COR-L47 (cell line): ENCODE measurements at places on chromosomes 13 and 19.
A peak's percentile ranks its signal among the peaks of the same experiment; 100 is the strongest.

GRCh38 chr19:33394006-33394722 lies 20.7 kb downstream of the CEBPG start:
- no peak for DNase-seq

DNA sequence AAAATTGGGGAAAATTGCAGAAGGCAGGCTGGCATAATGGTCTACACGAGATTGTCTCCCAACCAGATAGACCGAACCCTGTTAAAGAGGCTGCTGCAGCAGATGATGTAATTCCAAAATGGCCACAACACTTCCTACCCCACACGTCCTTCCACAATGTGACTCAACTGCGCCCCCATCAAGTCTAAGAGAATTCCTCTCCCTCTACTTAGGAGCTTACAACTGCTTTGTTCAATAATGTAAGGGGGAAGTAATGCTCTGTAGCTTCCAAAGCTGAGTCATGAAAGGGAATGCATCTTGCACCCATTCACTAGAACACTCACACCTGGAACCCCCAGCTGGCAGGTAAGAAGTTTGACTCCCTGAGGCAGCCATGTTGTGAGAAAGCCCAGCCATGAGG lies 117.8 kb upstream of the IRS2 start:
- no peak for DNase-seq

DNA sequence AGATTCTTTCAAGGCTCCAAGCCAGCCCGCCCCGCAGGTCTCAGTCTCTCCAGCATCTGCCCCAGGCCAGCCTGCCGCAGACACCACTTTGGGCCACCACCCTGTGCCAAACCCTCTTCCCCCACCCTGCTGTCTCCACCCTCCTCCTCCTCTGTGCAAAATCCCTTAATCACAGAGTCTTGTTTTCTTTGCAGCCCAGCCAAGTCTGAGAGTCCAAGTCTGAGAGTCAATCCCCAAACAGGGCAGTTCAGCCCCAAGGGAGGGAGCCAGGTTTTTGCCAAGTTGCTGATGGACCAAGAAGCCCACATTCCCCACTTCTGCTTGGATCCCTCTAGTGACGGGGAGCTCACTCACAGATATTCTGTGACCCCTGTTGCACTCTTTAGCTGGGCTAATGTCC lies 3.1 kb downstream of the ADAMTS10 start:
- no peak for DNase-seq

DNA sequence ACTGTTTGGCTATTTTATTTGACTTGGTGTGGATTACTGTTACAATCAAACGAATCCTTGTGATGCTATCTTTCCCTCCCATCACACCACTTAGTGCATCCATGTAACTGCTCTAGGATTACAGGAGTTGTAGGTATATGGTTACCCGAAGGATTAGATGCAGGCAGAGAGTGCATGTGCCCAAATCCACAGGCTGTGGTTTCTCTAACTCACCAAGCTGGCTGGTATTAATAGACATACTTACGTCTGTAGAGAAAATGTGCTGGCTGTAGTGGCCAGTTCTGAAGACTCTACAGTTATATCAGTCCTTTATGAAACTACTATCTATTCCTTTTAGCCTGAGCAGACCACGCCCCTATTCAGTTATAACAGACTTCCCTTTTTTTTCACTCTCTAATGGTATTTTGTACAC lies 1.1 kb upstream of the HMGB1 start:
- DNase-seq: peak; percentile 7

GRCh38 chr19:3852614-3853254 lies 16.1 kb downstream of the ZFR2 start:
- DNase-seq: no peak

- no peak for DNase-seq
Measured at GRCh38 chr13:99976575-99976974, 5.0 kb upstream of the ZIC5 start.

- DNase-seq: peak; percentile 50
Measured at GRCh38 chr19:2270423-2271233, 11.3 kb downstream of the PEAK3 start.

DNA sequence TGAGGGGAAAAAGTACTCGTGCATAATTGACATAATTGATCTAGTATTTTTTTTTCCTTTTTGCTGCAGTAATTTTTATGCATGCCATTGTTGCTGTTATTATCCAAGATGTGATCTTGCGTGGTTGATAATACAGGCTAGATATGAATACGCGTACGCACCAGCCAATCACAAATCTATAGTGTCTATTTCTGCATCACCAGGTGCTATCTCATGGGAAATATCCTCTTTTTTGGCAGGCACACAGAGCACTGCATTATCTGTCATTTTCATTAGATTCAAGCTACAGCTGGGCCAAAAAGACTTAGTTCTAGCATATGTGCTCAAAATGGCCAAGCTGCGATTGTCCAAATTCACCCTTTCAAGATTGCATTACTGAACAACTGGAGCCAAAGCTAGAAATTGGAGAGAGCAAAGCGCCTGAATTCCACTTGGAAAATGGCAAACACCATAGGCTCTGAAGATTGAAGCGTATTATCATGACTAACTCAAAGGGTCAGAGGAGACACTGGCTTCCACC lies 181.1 kb downstream of the TSHZ3 start:
- no peak for DNase-seq

DNA sequence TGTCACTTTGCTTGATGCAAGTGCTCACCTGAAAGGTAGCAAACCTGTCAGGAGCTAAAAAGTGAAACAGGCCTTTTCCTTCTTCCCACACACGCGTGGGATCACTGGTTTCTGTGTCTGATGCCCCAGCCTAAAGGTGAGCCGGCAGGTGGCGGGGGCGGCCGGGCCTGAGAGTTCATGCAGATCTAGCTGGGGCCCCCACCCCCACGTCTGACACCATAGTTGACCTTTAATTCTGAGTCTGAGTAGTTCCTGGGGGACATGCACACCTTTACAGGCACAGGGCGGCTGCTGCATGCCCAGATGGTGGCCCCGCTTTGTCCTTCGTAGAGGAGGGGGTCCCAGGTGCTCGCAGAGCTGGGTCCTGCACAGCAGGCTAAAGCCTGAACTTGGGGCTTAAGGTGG lies 345.3 kb downstream of the TEX29 start:
- DNase-seq: no peak

GRCh38 chr13:37416291-37417059 lies 182.1 kb downstream of the POSTN start:
- no peak for DNase-seq

DNA sequence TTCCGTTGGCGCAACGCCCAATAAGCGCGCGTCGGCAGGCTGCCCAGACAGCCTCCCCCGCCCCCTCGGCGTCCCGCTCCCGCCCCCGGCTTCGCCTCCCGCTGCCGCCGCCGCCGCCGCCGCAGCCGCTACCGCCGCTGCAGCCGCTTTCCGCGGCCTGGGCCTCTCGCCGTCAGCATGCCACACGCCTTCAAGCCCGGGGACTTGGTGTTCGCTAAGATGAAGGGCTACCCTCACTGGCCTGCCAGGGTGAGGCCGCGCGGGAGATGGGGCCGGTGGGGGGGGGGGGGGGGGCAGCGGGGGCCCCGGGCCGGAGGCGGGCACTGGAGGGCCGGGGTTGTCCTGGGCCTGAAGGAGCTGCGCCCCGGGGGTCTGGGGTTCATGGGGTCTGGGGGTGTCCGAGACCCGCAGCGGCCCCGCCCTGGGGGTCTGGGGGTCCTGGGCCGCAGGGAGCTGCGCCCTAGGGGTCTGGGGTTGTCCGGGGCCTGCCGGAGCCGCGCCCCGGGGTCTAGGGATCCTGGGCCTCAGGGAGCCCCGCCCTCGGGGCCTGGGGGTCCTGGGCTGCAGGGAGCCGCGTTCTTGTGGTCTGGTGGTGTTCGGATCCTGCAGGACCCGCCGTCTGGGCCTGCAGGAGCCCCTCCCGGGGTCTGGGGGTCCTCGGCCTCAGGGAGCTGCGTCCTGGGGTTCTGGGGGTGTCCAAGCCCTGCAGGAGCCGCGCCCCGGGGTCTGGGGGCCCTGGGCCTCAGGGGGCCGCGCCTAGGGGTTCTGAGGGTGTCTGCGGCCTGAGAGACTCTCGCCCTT lies at the start of gene HDGFL2:
TSS of gene HDGFL2 (plus strand) at position 124 of the 801 bp plus-strand sequence. CDS start at position 178, 54 bp downstream.
- no peak for DNase-seq

DNA sequence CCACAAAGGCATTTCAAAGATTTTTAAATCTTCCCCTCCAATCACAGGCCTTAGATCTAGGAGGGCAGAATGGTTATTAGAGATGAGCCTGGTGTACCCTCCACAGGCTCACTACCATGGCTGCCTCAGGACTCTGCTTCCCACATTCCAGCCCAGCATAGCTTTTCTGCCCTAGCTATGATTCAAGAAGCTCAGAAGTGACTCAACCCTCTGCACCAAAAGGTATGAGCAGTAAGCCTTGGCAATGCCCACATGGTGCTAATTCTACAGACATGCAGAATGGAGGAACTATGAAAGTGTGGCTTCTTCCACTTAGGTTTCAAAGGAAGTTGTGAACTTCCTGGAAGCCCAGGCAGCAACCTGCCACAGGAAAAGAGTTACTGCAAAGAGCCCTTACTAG lies 786.2 kb downstream of the SLITRK6 start:
- no peak for DNase-seq

DNA sequence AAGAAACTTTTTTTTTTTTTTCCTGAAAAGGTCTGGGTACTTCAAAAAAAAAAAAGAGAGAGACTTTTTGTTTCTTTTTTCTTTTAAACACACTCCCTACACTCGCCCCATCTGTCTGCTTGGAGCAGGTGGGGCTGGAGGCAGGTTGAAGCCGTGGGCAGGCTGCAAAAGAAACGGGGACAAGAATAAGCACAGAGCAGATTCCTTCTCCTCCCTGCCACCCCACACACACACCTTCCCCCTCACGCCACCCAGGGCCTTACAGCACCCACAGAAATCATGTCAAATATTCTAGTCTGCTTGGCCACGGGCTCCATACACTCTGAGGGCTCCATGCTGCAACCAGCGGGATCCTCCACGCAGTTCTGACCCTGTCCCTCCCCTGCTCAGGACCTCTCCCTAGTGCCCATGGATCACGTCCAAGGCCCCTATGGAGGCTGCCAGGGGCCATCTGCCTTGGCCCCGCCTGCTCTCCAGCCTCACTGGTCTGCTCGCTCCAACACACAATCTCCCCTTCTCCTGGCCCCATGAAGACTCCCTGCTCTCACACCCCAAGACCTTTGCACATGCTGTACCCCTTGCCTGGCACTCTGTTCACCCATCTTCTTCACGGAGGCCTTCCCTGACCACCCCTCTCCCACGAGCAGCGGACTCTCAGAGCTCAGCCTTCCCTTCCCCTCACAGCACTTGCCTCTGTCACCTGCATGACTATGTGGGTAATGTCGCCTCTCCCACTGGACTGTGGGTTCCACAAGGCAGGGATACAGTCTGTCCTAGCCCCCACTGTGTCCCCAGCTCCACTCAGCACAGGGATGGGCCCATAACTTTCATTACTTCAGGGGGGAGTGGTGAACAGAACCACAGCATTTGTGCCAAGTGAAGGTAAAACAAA lies 11.4 kb downstream of the AKT2 start:
- no peak for DNase-seq

GRCh38 chr13:54775501-54776191 lies 1747.0 kb downstream of the OLFM4 start:
- DNase-seq: no peak

DNA sequence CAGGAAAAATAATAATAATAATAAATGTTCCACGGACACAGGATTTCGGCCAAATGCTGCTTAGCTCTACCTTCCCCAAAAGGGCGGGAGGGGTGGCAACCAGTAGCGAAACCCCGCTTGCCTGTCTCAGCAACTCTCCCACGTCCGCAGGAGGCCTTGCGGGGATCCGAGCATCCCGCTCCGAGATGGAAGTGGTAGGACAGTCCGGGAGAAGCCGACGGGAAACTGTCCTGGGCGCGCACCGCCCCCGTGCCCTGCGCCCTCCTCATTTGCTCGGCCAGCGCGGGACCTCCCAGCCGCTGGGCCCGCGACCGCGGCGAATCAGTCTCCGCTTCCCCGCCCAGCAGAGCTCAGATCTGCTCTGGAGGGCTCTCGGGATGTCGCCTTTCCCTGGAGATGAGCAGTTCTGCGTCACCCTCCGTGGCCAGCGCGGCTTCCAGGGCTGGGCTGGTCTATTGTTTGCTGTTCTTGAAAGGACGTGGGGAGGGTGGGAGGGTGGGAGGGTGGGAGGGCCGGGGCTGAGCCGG lies 48.9 kb upstream of the PABPC3 start:
- DNase-seq: peak; percentile 12

GRCh38 chr13:112254061-112254818 lies 121.9 kb upstream of the SPACA7 start:
- DNase-seq: no peak

GRCh38 chr13:114161644-114162532 lies 17.2 kb upstream of the CFAP97D2 start:
- peak; percentile 37 for DNase-seq

GRCh38 chr19:42655748-42656147 lies 61.0 kb upstream of the CEACAM8 start:
- no peak for DNase-seq

DNA sequence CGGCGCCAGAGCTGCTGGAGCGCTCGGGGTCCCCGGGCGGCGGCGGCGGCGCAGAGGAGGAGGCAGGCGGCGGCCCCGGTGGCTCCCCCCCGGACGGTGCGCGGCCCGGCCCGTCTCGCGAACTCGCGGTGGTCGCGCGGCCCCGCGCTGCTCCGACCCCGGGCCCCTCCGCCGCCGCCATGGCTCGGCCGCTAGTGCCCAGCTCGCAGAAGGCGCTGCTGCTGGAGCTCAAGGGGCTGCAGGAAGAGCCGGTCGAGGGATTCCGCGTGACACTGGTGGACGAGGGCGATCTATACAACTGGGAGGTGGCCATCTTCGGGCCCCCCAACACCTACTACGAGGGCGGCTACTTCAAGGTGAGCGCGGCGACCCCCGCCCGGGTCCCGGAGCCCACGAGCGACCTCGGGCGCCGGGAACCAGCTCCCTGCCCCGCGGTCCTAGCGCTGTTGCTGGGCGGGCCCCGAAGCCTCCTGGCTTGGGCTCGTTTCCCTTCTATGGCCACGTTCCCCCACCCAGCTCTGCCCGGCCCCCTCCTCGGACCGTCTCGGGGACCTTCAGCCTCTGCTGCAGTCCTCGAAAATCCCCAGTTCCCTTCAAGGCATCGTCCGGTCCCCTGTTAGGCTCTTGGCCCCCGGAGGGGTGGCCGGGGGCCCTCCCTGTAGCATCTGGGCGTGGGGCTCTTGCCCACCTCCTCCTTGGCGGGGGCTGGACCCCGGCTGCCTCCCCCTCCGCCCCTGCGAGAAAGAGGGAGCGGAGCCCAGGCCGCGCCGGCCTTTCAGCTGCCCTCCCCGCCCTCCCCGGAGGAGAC lies at the start of gene CDC34:
TSS of gene CDC34 (plus strand) at position 8 of the 808 bp plus-strand sequence. CDS start at position 180, 172 bp downstream.
- DNase-seq: no peak

DNA sequence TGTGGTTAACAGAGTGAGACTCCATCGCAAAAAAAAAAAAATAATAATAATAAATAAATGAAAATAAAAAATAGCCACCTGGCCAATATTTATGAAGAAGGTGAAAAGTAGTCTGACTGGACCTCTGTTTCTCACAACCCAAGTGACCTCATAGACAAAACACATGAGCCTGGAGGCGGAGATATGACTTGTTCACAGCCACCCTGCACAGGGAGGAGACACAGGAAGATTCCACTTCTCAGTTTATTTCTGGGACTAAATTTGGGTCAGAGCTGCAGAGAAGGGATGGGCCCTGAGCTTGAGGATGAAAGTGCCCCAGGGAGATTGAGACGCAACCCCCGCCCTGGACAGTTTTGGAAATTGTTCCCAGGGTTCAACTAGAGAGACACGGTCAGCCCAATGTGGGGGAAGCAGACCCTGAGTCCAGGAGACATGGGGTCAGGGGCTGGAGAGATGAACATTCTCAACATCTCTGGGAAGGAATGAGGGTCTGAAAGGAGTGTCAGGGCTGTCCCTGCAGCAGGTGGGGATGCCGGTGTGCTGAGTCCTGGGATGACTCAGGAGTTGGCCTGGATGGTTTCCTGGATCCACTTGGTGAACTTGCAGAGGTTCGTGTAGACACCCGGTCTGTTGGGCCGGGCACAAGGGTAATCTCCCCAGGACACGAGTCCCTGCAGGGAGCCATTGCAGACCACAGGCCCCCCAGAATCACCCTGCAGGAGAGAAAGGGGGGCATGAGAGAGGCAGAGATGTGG lies 9.6 kb downstream of the KLK5 start:
- DNase-seq: no peak
